NCI-H510A treated with DMSO at 0.1 percent for 48 hours (cell line): ENCODE measurements at places on chromosomes 2 and 18.

DNA sequence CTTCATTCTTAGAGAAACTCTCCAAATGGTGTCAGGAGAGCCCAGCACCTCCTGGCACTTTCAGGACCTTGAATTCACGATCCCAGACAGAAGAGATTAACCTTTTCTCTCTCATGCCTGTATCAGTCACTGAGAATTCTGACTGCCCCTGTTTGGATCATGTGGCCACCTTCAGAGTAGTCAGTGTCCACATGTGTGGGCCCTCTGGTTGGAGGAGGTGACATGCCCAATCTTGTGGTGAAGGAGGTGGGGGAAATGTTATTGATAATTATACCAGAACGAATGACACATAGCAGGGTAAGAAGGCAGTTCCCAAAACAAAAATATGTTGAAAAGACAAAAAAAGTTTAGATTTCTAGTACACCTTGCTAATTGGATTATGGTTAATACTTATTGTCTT, 31.7 kb downstream of the UBXN4 start:
- DNase-seq, result no peak

GRCh38 chr2:152446213-152446612, 111.2 kb downstream of the FMNL2 start:
- DNase-seq, result no peak

DNA sequence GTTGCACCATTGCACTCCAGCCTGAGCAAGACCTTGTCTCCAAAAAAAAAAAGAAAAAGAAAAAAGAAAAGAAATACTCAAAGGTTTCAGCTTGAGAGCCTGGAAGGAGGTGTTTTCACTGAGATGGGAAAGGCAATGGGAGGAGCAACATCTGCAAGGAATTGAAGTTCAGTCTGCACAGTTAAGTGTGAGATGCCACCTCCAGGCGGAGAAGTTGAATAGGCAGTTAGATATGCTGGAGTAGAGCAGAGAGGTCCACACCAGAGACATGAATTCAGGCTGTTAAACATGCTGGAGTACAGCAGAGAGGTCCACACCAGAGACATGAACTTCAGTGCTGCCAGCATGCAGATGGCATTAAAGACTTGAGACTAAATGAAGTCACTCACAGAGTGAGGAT, 41.4 kb upstream of the DTNB start:
- no peak for DNase-seq

DNA sequence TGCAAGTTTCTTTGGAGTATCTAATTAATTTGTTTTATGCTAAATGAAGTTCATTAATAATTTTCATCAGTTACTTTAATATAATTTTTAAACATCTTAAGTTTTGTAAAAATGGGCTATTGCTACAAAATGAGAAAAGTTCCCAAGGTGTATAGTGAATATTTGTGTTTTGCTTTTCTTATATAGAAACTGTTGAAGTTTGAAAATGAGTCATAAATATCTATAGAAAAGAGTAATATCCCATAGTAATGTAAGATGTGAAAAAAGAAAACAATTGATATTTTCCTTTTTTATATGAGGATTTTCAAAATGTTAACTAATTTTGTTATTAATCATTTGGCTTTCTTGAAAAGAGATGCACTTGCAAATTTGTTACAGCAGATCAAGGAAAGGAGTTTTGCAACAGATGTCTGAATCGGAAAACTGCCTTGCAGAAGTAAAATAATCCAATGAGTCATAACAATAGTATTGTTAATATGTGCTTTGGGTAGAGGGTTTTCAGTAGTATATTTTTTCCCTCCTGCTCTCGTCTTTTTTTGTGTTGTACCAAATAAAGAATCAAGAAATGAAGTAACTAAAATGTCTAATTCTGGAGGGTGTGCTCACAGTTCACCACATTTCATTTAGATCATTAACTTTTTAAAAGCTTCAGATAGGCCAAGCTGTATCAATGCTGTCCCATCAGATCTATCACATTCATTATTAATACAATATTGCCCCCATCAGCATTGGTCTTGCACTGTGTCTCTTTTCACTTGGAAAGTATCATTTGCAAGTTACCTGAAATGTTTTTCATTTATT, 15.5 kb downstream of the DUSP19 start:
- DNase-seq, result no peak

- no peak for DNase-seq
Measured at GRCh38 chr2:178912416-178913048, 105.3 kb upstream of the TTN start.

DNA sequence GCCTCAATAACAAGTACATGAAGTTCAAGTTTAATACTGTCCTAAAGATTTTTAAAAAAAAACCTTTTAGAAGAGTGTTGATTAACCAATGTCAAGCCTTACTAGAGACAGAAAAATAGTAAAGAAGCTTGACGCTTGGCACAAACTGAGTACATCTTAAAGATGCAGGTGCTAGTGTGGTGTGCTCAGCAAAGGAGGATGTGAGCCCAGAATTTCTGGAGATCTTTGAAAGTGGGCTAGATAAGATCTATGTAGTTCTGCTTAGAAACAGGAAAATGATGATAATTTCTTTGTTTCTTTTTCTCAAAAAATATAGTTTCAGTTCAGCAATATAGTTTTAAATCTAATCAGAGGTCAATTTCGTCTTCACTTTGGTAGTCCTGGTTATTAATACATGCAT, 118.3 kb upstream of the KLHL14 start:
- no peak for DNase-seq

GRCh38 chr2:47501374-47502200, 98.6 kb downstream of the MSH2 start:
- DNase-seq, result no peak

- no peak for DNase-seq
Measured at GRCh38 chr18:42442656-42443055, 487.6 kb downstream of the PIK3C3 start.

DNA sequence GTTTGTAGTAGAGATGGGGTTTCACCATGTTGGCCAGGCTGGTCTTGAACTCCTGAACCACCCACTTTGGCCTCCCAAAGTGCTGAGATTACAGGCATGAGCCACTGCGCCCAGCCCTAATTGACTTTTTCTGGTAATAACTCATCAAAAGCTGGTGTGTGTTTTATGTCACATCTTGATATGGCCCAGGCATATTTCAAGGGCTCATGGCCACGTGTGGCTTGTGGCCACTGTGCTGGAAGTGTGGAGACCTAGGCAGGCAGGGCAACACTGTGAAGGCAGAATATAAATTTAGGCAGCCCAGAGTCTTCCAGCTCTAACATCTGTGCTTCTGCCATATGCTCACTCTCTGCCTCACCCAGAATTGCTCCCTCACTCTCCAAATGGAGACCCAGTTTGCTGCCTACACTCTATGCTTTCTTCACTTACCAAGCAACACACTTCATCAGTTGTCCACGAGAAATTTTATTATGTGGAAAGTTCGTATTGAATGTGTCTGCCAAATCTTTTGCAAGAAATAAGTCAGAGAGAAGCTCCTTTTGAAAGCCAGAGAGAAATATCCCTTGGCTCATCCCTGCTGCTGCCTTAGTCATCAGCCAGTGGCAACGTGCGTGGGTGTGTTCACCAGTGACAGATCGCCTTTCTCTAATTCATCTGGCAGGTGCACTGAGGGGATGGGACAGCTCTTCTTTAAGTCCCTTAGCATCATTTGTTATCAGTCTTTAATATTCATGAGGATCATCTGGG, 129.4 kb upstream of the CXCR4 start:
- peak; percentile 9 for DNase-seq
